ENCODE measurements at places on chromosomes 12 and 14.

DNA sequence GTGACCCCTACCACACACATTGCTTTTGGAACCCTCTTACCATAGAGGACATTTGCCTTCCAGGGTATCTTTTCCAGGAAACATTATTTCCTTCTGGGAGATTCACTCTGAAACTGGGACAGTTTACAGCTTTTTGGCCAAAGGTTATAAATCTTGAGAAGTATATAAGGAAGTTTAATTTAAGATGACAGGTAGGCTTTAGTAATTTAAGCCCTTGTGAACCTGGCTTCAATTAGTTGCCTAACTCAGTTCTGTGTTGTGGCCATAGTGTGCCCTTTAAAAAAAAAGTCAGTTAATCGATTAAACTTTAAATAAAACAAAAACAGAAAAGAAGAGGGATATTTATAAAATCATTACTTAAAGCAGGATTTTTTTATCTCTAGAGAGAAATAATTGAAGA lies 142.9 kb downstream of the NAV3 start:
- DNase-seq = no peak

DNA sequence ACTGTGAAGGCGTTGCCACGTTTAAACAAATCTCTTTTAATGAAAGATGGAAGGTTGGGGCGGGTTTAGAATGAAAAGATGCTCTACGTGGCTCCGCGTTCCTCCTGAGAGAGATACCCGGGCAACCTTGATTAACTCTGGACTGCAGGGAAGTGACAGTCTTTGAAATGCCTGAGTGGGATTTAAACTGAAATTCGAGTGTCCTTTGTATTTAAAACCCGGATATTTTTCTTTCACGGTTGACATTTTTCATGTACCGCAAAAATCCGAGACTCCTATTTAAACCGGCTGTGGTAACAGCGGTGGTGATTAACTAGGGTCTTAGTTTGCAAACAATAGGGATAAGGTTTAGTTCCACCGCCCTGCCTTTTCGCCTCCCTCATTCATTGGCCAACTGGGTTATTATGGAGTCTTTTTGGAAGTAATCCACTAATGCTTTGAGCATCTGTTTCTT lies 707 bp downstream of the G2E3 start:
- no peak for DNase-seq

- DNase-seq = no peak
Observed at GRCh38 chr14:68377459-68377858, 415.4 kb downstream of the ZFP36L1 start.

- DNase-seq = no peak
Observed at GRCh38 chr14:23556700-23557440, 799 bp downstream of the THTPA start.

GRCh38 chr12:19151298-19151697 lies 21.8 kb downstream of the PLEKHA5 start:
- DNase-seq = no peak

GRCh38 chr12:31003861-31004640 lies 69.6 kb upstream of the DDX11 start:
- DNase-seq = no peak

GRCh38 chr12:54384591-54385041 lies at the start of gene ZNF385A:
Gene ZNF385A (minus strand): TSS chr12:54384733. CDS start chr12:54384514, 219 bp downstream.
- DNase-seq = no peak

GRCh38 chr12:51392556-51393237 lies 1.5 kb upstream of the GALNT6 start:
- DNase-seq = no peak

GRCh38 chr14:31189346-31190218 lies 18.0 kb downstream of the HECTD1 start:
- DNase-seq = no peak

GRCh38 chr14:84112589-84112988 lies 1417.4 kb upstream of the FLRT2 start:
- DNase-seq = no peak

GRCh38 chr14:51012055-51012454 lies 67.8 kb upstream of the PYGL start:
- DNase-seq = no peak

DNA sequence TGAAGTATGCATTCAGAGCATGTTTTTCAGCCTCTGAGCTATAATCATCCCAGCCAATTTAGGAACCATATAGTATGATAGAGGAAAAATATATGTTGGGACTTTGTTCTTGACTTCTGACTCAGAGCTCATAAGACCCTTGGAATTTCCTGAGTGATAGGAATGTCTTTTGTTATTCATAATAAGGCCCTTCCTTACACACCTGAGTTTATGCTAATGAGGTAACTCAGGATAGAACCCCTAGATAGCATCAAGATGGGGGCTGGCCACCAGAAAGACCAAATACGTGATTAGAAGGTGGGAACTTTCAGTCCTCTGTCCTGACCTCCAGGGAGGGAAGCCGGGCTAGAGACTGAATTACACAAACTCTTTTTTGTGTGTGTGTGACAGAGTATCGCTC lies 32.4 kb upstream of the PLEK2 start:
- no peak for DNase-seq

DNA sequence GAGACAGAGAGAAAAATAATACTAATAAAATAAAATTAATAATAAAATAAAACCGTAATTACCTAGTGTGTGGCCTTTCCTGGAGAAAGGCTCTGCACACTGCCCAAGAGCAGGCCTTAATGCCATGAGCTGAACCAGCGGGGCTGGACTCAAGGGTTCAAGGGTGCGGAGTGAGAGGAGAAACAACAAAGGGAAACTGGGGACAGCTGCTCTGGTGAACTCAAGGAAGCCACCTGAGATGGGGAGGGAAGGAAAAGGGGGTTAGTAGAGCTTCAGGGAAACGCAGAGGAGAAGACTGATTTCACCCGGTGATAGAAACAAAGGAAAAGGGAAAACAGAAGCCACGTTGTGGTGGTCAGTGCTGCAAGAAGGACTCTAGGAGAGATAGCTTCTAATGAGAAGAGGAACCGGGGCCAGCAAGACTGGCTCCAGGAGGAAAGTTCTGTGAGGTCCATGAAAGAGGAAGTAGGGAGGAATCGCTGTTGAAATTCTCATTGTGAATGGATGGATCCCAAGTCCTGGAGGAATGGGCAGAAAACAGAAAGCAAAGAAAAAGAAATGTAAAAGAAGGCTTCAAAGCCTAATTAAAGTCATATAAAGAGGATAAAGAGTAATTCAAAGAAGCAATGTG lies 48.3 kb upstream of the BCL2L14 start:
- no peak for DNase-seq

GRCh38 chr12:50725011-50725942 lies 38.6 kb upstream of the ATF1 start:
- DNase-seq = no peak

DNA sequence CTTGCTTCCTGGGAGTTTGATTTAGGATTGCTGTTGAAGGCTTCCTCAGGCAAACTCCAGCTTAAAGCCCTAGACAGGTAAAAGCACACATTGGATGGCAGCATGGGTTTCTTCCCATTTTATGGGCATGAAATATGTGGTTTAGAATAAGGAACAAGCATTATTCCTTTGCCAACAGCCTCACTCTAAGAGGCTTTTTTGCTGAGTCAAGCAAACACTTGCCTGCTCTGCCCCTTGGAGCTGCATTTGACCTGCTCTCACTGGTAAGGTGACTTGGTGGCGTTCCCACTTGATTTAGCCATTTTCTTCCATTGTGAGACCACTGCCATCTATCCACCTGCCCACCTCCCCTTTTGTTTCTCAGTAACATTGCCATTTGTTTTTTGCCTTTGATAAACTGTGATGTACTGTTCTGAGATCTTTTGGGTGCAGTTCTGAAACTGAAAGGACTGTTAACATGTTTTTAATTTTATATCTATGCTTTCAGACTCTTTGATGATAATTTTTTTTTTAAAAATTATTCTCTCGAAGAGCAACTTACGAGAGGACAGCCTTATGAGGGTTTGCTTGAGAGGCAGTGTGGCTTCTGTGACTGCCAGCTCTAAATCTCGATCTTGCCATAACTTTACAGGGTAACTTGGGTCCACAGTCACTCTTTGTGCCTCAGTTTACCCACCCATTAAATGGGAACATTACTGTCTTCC lies 92.6 kb downstream of the GALNT8 start:
- DNase-seq = no peak

DNA sequence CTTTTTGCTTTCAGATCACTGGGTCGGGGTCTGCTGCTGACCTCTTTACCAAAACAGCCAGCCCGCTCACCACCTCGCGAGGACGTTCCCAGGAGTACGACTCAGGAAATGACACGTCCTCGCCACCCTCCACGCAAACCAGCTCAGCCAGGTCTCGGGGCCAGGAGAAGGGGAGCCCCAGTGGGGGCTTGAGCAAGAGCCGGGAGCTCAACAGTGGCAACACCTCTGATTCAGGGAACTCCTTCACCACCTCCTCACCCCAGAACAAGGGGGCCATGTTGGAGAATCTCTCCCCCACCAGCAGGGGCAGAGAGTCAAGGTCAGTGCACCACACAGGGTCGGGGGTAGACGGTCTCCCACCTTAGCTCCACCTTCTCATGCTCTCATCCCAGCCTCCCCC lies 33.4 kb upstream of the HSPB8 start:
- no peak for DNase-seq

DNA sequence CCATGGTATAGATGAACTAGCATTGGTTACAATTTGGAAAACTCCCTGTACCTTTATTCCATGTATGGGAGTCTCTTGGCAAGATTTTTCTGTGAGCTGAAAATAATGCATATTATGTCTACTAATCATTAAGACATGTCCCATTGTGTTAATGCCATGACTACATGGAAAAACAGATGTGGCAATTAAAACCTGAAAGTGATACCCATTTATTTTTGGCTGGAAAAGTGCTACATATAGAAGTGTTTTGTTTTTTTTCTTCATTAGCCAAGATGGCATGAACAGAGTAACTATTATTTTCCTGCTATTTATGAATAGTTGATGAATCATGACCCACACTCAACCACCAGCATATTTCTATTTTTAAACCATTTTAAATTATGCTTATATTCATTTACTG lies 58.2 kb downstream of the ALG10B start:
- DNase-seq = no peak

GRCh38 chr14:77808250-77808649 lies 8.3 kb downstream of the ADCK1 start:
- DNase-seq = no peak

DNA sequence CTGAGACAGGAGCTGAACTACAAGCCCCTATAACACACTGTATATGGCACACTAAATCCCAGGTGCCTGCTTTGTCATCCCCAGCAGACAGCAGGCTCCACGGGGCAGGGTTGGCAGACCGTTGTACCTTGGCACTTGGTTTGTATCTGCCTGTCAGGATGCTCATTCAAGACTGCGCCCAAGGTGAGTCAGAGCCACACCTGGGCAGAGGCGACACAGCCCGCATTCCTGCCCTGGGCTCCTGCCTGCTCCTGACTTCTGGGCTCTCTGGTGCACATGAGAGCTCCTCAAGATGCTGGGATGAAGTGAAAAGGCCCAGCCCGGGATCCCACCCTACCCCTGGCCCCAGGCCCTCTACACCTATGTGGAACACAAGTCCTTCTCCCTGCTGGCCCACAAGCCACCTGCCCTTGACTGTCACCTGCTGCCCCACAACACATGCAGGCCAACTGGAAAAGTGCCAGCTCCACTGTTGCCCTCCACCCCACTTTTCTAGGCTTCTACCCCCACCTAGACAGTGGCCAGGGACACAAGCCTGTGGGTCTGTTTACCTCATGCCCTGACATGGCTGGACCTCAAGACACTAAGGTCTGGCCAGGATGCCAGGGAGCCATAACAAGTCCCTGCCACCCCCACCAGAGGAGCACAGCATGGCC lies 30.8 kb upstream of the PNMA1 start:
- no peak for DNase-seq

DNA sequence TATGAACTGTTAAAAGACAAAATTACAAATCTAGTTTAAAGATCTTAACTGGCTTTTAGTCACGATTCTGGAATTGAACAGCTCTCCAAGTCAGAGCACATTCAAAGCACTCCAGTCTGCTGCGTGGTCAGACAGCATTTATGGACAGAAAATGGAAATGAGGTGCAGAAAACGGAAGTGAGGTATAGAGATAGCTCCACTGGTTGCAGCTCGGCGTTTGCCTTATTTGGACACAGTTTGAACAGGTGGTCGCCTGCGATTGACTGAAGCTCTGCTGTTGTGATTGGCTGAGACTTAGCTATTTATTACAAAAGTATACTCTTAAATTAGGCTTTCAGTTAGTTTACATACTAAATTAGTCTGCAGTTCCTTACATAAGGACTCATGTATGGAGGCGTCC lies 28.3 kb downstream of the TRIM9 start:
- DNase-seq = no peak

DNA sequence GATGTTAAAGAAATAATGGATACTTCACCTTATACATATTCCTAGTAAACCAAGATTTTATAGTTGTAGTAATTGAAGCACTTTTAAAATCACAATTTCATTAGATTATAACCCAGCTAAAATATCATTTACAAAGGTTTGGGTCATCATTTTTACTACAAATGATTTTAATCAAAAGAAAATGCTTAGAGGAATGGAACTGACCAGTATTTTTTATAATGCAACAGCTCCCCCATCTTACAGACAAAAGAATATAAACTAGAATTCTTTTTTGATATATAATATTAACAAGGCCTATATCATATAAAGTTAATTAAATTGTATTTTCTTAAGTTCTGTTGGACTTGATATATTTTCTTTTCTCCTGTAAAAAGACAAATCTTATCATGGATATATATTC lies 20.4 kb upstream of the LRFN5 start:
- DNase-seq = no peak

DNA sequence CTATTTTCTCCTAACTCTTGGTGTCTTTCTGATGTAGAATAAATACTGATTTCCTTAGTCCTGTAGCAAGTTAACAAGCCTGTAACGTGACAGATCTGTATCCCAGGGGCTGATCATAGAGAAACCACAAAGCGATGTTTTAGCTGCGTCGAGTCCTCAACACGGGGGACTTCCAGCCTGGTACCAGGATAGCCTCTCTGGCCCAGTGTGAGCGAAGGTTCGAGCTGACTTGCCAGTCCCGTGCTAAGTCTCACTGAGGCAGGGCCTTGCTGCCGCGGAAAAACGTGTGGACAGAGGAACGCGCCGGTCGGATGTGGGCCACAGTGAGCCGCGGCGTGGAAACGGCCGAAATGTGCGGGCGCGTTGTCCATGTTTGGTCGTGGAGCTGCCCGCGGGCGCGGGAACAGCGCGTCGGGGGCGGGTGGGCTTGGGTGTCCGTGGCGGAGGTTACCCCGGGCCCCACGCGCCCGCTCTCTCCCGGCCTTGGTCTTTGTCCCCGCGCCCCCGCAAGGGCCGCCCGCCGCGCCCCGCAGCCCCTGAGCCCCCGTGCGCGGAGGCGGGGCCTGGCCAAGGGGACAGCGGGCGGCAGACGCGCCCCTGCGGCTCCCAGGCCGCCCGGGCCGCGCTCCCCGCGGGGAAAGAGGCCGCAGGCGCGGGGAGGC lies 531 bp upstream of the EML1 start:
- DNase-seq = no peak

- no peak for DNase-seq
Observed at GRCh38 chr12:119082496-119082895, 96.2 kb upstream of the HSPB8 start.

DNA sequence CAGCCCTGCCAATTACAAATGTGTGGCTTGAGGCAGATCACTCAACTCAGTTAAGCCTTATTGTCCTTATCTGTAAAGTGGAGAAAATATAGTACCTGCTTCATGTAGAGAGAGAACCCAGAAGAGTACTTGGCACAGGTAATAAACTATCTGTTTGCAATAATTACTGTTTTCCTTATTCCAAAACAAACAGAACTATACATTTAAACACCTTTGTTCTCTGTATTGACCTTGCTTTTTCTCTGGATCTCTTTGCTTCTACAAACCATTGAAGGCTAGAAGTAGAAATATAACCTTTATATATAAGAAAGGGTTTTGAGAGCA lies 70.8 kb upstream of the SRSF5 start:
- no peak for DNase-seq

- DNase-seq = no peak
Observed at GRCh38 chr12:94148739-94149118, 352 bp downstream of the PLXNC1 start.

GRCh38 chr12:111242184-111242583 lies 126.7 kb downstream of the PHETA1 start:
- DNase-seq = no peak

All from Panc1 (cell line).